ENCODE measurements at places on chromosomes 11 and 22.

- DNase-seq = peak; percentile 56
Measured at GRCh38 chr22:25494774-25495173, 69.7 kb upstream of the GRK3 start.

GRCh38 chr11:13033760-13034533, 24.8 kb downstream of the RASSF10 start:
- DNase-seq = no peak

GRCh38 chr11:68946416-68947090, 34.2 kb downstream of the MRGPRD start:
- DNase-seq = no peak

DNA sequence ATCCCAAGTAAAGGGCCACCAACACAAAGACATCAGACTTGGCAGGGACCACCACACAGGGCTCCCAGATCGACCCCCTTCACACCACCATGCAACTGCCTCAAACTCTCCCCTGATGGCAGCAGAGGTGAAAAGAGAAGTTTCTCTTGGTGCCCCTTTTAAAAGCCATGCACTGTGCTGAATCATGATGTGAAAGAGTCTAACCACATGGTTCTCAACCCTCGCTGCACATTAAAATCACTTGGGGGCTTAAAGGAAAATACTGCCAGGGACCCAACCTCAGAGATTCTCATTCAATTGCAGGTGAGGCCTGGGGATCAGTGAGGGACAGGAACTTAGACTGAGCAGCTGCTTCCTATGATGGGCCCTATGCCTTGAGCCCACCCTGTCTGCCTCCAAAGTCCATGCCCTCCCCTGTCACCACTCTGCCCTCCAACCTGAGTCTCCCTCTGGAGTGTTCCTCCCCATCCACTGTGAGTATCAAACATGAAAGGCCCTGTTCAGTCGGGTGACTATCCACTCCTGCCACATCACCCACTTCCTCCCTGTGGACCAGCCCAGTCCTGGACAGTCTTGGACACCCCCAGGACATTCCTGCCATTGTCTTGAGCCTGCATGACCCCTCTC, 40.8 kb downstream of the PLEKHA7 start:
- no peak for DNase-seq

Data from A673 (cell line).